Stomach (tissue), 19 donors: ENCODE measurements at places on chromosomes 1 and 21. TPM values are rescaled to one million over a fixed set of nuclear protein-coding genes. Genes with fewer than 3 reads are reported as not detected.

ST3GAL3 gene
- total RNA-seq: 2.9 TPM

C1orf226 gene
- total RNA-seq: 4.3 TPM

GUCA2B gene
- not detected for total RNA-seq

CCDC27 gene
- not detected for total RNA-seq

ARHGAP29 gene
- total RNA-seq: 90.9 TPM

IGSF5 gene
- total RNA-seq: not detected

VWA1 gene
- total RNA-seq: 11.4 TPM

MATN1 gene
- 1.7 TPM for total RNA-seq

CLCA4 gene
- not detected for total RNA-seq

MROH9 gene
- total RNA-seq: not detected

OR2G3 gene
- not detected for total RNA-seq

PROK1 gene
- total RNA-seq: not detected

PCAT6 gene
- total RNA-seq: not detected

DHRS3 gene
- 103 TPM for total RNA-seq

GPR61 gene
- not detected for total RNA-seq

CALML6 gene
- not detected for total RNA-seq

LCE1C gene
- not detected for total RNA-seq

LENEP gene
- not detected for total RNA-seq

SSR2 gene
- 216 TPM for total RNA-seq

HNRNPCL1 gene
- not detected for total RNA-seq

RCAN3 gene
- total RNA-seq: 8.0 TPM

GABRD gene
- not detected for total RNA-seq

C1orf50 gene
- not detected for total RNA-seq

MCOLN2 gene
- total RNA-seq: 27.2 TPM

SLC45A3 gene
- total RNA-seq: 21.4 TPM

HMCN1 gene
- total RNA-seq: 1.2 TPM

FAM72C gene
- not detected for total RNA-seq

CTSK gene
- 12.2 TPM for total RNA-seq

CD1B gene
- not detected for total RNA-seq

SLC16A4 gene
- 1.2 TPM for total RNA-seq

ARHGEF16 gene
- total RNA-seq: 51.0 TPM

ADCY10 gene
- total RNA-seq: not detected

BRDT gene
- total RNA-seq: not detected

HHAT gene
- under 0.01 TPM for total RNA-seq

ZNF593OS gene
- not detected for total RNA-seq

LCE1F gene
- total RNA-seq: not detected

FMO3 gene
- 2.3 TPM for total RNA-seq

CTTNBP2NL gene
- 13.3 TPM for total RNA-seq
